Stimulated activated CD4-positive, alpha-beta T cell treated with anti-CD3 and anti-CD28 coated beads, Interleukin-12 subunit alpha, Interleukin-12 subunit beta, amount 100 ng/mL, for 4 hours (primary cell): ENCODE measurements at places on chromosomes 3 and 15.

GRCh38 chr3:182795389-182795782, 2.1 kb downstream of the ATP11B start:
- no peak for DNase-seq

DNA sequence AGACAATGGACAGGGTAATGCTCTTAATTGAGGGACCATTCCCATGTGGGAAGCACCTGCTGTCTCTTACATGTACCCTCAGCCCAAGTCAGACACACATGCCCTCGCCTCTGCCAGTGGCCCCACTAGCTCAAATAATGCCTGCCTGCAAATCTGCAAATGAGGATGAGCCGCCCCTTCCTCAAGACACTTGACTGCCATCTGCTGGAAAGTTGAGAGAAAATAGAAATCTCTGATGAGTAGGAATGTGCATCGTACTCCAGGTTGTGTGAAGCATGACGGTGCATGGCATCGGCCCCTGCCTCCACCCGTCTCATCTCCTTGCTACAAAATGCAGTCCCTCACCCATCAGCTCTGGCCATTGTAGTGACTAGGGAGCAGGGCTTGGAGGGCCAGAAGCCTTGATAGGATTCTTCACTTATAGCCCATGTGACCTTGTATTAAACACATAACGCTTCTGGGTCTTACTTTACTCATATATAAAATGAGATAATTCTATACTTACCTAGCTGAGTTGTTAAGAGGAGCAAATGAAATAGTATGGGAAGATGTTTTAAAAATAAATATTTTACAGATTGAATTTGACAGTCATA, 6.3 kb upstream of the SCN5A start:
- no peak for DNase-seq

DNA sequence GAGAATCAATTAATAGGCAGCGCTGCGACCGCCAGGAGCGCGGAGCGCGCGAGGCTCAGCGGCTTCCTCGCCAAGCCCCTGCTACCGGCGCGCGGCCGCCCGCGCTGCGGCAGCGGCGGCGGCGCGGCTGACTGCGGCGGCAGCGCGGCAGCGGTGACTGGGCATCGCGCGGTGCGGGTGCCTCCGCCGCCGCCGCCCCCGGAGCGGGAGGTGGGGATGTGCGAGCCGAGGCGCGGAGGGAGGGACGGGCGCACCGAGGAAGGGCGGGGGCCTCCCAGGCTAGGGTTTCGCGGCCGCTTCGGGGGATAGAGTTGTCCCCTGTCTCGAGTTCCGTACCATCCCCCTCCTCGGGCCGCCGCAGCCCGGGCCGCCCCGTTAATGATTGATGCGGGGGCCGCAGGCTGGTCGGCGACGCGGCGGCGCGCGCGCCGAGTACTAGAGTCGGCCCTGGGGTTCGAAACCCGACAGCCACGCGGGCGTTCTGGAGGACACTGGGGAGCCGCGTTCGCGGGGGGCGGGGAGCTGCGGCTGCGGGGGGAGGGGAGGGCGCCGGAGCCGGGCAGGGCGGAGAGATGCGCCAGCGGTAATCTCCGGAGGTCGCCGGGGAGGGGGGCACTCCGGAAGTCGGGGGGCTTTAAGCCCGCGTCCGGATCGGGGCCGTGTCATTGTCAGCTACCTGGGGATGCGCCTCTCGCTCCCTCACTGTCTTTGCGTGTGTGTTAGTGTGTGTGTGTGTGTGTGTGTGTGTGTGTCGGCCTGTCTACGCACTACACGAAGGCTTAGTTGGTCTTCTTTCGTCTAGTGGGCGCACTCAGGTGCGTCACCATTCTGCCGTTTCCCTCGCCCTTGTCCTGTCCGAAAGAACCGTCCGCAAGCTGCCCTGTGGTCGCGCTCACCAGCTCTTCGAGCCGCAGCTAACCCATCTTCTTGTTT, at the start of gene PAQR9:
Gene PAQR9 (minus strand): TSS at position 159 of the 933 bp plus-strand sequence. CDS start 338 bp downstream, outside the sequence.
- DNase-seq, result no peak

- no peak for DNase-seq
These were observed 9.3 kb upstream of the RFTN1 start for GRCh38 chr3:16522834-16523233.

GRCh38 chr3:10232137-10232536, 16.1 kb upstream of the TATDN2 start:
- no peak for DNase-seq

DNA sequence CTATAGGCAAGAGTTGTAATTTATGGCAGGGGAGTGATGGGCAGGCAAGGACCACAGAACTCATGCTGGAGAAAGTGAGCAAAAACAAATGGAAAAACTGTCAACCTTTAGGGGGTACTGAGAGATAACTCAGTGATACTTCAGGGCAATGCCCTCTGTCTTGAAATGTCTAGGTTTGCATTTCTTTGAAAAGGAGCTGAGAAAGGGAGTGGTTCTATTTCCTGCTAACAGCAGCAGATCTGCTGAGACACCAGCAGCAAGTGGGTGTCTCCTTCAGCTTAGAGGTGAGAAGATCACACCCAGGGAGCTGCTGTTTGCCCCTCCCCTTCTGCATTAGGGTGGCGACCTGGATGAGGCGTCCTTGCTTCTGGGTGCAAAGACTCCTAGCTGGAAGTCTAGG, 42.3 kb upstream of the XIRP1 start:
- no peak for DNase-seq

DNA sequence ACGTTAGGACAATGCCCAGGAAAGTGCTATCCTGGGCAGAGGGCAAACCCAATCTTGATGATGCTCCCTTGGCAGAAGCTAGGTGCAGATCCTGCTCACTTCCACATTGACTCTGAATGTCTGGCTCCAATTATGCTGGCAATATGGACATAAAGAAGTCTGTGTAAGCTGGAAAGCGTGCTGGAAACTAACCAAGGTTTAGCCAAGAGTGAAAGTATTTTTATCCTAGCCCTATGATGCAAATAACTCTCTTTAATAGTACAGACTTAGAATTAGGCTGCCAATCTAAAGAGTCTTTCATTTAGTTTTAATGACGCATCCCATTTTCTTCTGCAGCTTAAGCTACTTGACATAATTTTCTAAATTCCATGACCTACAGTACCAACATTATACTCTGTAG, 571.8 kb downstream of the TUSC7 start:
- DNase-seq, result no peak

- no peak for DNase-seq
These were observed 33.9 kb downstream of the SMAD6 start for GRCh38 chr15:66735909-66736305.

GRCh38 chr3:154795582-154795981, 284.5 kb upstream of the MME start:
- no peak for DNase-seq

DNA sequence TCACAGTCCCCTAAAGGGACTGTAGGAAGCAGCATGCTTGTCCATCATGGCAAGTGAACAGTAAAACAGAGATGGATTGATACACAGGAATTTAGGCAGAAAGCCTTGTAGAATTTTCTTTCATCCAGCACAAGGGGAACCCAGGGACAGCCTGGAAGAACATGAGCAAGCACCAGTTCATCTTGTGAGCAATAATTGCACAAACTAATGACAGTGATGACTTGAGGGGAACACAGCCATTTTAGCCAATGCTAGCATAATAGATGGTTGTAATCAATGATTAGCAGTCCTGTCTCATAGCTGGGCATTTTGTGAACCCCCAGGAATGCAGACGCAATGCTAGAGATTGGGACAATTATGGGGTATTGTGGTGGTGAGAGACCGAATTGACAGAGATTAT, 6.7 kb downstream of the CD200 start:
- DNase-seq, result no peak

DNA sequence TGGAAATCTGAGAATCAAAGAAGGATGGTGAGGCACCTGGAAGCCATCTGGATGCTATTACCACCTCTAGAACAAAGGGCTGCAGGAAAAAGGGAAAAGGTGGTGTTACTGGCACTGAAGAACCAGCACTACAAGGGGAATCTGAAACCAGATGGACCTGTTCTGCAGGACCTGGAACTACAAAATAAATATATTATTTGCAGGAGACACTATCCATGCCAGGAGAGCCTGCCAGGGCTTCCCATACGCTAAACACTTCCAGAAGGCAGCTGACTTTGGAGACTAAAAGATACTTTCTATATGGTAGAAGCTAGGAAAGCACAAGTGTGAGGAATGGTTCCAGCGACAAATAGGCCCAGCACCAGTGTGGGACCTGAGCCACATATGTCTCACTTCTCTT, 83.4 kb upstream of the POU1F1 start:
- DNase-seq, result no peak

- no peak for DNase-seq
These were observed 344.6 kb downstream of the GRM7 start for GRCh38 chr3:7205535-7205934.

DNA sequence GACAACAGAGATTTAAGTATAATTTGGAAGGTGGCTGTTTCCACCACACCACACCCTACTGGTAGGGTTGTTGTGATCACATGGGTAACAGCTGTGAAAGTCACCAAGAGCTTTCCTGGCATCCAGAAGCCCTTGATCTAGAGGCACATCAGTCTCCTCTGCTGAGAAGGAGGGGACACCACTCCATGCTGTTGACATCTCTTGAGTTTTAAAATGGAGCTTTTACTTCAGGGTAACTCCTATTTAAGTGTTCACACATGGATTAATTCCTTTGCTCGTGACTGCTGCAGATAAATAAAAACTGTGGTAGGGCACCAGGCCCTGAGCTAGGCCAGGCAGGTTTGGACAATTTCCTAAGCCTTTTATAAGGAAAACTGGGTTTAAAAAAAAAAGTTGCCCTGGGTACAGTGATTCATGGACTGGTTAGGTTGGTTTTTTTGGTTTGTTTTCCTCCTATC, 7.5 kb downstream of the EXOSC7 start:
- DNase-seq, result no peak

GRCh38 chr3:193335031-193335430, 43.5 kb downstream of the ATP13A5 start:
- DNase-seq, result no peak

DNA sequence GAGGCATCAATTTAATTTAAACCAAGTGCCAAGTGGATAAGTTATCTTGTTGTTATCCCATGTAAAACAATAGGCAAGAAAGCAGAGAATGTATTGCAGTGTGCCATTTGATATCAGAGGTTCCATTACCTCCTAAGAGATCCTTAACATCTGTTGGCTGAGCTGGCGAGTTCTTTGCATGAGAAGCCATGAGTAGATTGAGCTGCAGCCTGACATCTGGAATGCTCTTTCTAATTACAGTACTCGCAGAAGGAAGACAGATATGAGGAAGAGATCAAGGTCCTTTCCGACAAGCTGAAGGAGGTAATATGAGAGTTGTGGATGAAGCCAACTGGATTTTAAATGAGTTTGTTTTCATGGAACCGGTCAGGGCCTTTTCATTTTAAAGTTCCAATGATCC, 19.4 kb downstream of the TPM1 start:
- DNase-seq, result no peak

DNA sequence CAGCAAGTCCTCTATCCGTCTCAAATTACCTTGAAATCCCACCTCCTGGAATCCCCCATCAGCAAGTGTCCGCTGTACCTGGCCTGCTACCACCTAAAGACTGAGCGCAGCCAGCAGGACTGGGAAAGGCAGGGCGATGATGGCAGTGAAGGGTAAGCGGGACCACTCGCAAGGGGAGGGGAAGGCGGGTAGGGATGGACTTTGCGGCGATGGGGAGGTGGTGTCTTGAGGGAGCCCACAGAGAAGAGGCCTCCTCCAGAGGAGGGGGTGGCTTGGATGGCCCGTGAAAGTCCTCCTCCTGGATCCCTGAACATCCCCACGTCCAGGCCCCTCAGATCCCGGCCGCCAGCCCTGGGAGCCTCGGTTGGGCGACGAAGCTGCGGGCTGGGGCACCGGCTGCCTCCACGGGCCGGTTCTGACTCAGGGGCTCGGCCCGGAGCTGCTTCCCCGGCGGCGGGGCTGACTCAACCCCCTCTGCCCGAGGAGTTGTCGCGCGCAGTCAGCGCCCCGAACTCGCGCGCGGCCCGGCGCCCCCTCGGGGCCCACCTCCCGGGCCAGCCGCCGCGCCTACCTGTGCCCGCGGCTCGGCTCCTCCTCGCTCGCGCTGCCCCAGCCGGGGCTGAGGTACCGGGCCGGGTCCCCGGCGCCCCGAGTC, 512 bp downstream of the LARP6 start:
- no peak for DNase-seq

DNA sequence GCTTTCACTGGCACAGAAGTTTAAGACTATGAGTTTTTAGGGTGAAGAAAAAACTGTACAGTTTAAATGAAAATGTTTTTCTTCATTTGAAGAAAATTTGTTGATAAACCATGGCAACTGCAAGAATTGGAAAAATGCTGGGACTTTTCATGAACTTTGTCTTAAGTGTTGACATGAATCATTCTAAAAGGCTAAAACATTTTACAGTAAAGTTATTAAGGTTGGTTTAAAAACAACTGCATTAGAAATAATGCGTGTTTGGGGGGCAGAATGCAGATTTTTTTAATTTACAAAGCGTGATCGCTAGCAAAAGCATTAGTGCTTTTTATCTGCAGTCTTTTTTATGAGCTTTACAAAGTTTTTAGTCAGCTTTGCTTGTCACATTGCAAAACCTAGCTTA, 601.9 kb upstream of the TGFBR2 start:
- no peak for DNase-seq

DNA sequence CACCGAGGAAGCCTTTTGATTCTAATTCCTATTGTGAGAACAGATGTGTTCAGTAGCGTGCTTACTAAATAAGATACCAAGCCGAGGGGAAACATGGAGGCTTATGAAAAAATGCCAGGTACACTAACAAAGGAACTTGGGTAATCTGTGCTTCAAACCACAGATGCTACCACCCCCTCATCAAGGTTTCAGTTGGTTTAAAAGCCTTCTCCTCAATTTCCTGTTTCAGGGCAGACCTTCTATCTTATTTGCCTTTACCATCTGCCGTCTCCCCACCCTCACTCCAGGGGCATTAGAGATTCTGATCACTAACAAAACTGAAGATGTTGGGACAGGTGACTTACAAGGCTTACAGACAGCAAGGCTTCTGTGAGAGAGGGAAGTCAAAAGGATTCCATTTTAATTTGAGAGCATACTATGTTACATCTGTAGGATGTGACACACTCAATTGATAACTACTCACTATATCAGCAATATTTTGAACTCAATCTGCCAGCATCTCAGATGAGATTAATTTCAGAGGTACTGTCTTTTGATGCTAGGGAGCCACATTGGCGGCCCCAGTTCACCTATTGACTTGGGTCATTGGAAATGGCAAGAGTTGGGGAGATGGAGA, 60.6 kb upstream of the PLCL2 start:
- no peak for DNase-seq

- no peak for DNase-seq
These were observed 2.2 kb downstream of the EIF4A2 start for GRCh38 chr3:186785495-186786018.

DNA sequence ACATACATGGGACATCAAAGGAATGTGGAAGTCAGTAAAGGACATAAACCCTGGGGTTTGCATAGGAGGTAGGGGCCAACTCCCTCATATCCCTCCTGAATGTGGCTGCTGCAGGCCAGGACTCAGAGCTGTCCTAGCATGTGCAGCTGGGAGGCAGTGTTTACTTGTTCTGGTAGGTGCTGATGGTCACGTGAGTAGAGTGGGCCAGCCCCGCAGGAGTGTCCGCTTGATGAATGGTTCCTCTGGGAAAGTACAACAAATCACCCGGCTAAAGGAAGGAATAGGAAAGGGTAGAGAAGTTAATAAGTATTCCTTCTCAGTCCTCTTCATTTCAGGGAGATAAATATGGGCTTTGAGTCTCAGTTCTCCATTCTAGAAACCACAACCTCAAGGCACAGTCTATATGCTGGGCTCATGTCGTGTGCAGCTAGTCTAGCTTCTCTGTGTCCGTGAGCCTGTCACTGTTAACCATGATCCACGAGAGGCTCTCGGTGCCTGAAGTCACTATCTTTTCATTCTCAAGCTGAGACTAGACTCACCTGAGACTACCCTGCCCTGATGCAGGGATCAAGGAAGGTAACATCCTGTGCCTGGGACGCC, 17.9 kb downstream of the RIOX2 start:
- no peak for DNase-seq

- DNase-seq, result no peak
These were observed 137.5 kb downstream of the NR2F2 start for GRCh38 chr15:96468036-96468435.
